Dorsolateral prefrontal cortex (tissue), 122 donors: ENCODE measurements at places on chromosomes 12 and 14.
A peak's percentile ranks its signal among the peaks of the same experiment; 100 is the strongest.

- no peak for DNase-seq
Observed at GRCh38 chr14:67396381-67396970, 15.5 kb downstream of the PLEK2 start.

DNA sequence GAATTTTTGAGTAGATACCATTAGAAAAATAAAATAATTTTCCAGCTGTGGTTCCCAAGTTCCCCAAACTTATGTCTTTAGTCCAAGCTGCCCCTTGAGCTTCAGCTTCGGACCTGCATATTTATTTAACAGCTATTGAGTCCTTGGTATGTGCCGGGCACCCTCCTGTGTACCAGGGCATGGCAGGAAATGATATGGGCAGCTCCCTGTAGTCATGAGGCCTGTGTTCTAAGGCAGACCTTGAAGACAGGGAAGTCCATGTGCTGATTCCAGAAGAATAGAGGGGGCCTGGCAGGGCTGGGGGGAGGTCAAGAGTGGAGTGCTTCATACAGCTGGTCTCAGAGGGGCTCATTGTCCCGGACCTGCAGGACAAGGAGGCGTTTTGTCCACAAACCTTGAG, 29.2 kb downstream of the TRAF3 start:
- DNase-seq: no peak

DNA sequence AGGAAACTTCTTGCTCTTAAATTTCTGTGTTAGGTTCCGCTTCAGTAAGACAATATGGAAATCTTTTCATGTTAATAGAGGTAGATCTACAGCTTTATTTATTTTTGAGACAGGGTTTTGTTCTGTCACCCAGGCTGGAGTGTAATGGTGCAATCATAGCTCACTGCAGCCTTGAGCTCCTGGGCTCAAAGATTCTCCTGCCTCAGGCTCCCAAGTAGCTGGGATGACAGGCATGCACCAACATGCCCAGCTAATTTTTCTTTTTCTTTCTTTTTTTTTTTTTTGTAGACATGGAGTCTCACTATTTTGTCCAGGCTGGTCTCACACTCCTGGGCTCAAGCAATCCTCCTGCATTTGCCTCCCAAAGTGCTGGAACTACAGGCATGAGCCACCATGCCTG, 70.1 kb downstream of the DAO start:
- no peak for DNase-seq

GRCh38 chr14:87810711-87811110, 182.3 kb downstream of the GALC start:
- DNase-seq: no peak

GRCh38 chr14:44771496-44771895, 190.3 kb downstream of the KLHL28 start:
- DNase-seq: no peak

DNA sequence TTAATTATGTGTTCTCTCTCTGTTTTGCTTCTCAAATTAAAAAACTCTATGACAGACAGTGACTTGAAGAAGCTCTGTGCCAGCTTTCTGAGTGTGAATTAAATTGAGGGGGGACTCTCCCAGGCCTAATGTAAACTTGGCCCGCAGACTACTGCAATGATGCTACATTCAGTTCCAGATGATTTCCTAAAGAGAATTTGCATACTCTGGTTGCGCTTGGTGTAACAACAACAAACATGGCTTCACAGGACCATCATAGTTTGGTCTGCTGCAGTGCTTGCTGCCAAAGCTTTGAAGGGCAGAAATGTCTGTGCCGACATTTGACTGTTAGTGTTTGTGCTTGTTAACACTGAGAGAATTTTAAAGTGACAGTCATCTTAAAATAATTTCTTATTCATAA, 25.0 kb downstream of the CFAP54 start:
- DNase-seq: no peak

DNA sequence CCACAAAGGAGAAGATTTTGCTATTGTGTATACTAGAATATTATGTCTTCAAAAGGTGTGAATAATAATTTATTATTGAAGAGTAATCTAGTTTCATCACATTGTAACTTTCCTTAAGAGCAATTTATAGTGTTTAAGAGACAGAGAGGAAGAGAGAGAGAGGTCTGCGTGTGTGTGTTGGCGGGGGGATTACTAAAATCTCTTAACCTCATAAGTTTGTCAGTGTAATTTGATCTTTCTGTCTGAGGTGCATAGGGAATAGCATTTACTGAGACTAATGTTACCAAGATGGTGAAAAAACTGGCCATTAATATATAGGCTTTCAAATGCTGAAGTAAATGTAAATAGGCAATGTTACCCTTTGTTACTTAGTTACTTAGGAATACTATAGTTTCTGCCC, 48.2 kb upstream of the BTG1 start:
- DNase-seq: no peak

DNA sequence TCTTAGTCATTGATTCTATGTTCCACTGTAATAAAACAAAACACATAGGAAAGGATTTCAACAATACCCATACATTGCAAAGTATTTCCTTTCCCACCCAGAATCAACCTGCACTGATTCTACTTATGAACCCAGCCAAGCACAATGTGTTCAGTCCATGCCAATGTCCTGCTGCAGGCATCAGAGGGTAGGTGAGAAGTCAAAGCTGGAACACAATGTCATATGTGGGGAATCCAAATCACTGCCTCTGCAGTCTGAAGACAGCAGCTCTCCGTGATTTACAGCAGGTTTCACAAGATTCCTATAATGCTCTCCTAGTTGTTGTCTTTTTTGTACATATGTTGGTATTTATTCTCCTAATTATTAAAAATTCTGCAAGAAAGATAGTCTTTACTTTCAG, 25.7 kb downstream of the ITPR2 start:
- DNase-seq: no peak

DNA sequence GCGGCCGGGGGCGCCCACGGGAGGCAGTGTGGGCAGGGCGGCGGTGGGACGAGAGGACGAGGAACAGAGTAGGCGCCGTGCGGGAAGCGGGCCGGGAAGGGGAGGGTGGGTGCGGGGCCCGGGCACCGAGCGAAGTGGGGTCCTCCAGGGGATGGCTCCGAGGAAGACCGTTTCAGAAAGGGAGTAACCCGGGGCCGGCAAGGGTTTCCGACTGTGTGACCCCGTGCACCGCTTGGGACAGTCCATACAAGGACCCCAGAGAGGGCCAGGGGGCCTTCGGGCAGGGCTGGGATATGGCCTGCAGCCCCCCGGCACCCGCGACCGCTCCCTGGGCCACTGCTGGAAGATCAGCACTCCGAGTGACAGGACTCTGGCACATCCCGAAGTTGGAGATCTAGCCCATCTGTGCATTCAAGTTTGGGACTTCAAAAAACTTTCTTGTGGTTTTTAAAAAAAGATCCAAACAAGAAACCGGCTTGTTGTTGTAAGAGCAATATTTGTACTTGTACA, 448 bp downstream of the TSPAN9 start:
- no peak for DNase-seq

DNA sequence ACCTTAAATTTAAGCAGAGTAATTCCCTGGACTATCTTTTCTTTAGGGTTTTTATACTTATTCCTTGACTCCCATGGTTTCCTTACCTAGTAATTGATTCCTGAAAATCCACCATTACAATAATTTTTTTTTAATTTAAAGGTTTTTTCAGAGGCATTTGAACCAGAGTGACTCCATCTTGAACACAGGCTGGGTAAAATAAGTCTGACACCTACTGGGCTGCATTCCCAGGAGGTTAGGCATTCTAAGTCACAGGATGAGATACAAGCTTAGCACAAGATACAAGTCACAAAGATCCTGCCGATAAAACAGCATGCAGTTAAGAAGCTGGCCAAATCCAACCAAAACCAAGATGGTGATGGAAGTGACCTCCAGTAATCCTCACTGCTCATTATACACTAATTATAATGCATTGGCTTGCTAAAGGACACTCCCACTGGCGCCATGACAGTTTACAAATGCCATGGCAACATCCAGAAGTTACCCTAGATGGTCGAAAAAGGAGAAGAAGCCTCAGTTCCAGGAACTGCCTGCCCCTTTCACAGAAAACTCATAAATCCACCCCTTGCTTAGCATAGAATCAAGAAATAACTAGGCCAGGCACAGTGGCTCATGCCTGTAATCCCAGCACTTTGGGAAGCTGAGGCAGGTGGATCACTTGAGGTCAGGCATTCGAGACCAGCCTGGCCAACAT, 53.6 kb downstream of the SLC25A21 start:
- no peak for DNase-seq

DNA sequence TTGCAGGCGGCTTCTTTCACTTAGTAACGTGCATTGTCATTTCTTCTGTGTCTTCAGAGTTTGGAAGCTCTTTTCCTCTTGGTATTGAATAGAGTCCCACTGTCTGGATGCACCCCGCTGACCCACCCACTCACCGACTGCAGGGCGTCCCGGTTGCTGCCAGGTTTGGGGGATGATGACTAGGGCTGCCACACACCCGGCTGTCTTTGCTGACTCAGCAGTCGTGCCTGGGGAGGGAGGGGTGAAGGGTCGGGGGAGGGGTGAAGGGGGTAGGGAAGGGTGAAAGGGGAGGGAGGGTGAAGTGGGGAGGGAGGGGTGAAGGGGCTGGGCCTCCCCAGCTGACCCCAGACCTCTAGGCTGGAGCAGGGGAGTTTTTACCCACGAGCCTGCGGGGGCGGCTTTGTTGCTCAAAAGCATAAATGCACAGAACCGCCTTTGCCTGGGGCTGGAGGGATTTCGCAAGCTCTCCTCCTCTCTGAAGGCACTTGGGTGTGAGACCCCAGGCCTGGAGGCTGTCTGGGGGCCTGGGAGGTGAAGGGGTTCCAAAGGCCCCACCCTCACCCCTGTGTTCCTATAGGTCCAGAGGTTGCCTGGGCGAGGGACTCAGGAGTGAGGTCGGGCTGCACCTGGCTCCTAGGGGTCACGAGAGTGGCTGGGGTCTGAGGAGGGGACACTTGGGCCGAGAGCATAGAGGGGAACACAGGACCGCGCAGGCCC, 31.3 kb upstream of the ULK1 start:
- no peak for DNase-seq

DNA sequence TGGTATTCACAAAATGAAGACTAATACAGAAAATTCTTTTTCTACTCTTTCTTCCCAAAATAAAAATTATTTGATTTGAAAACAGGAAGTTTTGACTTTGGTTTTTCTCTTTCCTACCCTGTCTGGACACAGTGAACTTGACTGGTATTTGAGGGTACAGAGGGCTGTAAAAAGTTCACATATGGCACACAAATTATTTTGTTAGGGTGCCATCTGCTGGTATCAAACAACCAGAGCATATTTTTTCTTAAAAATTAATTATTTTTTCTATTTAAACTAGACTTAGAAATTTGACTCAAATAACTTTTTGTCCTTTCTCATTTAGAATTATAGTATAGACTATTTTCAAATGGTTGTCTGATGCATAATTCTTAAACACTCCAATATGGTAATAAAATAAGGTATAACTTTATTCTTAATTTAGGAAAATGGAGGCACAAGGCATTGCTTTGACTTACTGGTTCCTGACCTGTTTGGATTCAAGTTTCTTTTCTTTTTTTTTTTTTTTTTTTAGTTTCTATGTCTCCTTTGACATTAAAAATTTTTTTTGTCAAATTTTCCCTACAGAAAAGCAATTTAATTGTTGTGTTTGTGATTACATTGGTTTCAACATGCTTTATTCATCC, 390.6 kb downstream of the PRKD1 start:
- DNase-seq: no peak

GRCh38 chr12:112823582-112824149, 32.1 kb downstream of the RPH3A start:
- DNase-seq: no peak

- DNase-seq: no peak
Observed at GRCh38 chr12:87344699-87345098, 684.5 kb downstream of the C12orf50 start.

DNA sequence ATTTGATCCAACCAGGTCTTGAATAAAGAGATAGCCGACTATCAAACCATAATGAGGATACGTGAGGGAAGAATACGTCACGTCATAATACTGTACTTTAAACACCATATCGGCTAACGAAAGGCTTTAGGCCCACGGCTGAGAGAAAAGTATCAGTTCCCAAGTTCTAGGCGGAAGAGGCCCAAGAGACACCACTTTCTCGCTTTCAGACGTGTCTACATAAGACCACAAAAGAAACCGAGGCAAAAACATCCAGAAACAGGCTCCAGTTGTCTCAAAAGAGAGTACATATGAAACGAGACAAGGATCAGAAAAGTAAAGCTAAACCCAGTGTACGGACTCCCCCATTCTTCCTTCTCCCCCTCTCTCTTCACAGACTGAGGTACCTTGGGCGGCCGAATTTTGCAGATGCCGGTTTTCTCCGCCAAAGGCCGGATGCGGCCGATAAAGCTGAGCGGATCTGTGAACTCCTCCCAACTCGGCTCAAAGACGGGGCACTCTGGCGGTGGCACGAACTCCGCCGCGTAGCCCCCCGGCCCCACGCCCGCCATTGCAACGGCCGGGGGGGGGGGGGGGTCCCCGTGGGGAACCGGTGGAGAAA, 479 bp downstream of the KDM5A start:
- no peak for DNase-seq

- peak; percentile 90 for DNase-seq
Observed at GRCh38 chr14:102949801-102950451, 27.5 kb downstream of the AMN start.

DNA sequence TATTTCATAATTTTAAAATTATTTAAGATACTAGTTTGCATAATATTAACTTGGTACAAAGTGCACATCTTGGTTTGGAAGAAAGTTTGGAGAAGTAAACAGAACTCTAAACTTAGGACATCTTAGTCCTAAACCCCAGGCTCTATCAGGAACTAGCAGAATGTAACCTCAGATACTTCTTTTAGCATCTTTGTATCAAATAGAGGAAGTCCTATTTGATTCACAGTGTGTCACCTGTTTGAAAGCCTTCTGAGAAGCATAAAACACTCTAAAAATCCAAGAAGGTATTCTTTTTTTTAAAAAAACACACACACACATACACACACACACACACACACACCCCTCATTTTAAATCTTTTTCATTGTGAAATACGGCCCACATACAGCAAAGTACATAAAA, 12.0 kb upstream of the RNU6-7 start:
- no peak for DNase-seq

DNA sequence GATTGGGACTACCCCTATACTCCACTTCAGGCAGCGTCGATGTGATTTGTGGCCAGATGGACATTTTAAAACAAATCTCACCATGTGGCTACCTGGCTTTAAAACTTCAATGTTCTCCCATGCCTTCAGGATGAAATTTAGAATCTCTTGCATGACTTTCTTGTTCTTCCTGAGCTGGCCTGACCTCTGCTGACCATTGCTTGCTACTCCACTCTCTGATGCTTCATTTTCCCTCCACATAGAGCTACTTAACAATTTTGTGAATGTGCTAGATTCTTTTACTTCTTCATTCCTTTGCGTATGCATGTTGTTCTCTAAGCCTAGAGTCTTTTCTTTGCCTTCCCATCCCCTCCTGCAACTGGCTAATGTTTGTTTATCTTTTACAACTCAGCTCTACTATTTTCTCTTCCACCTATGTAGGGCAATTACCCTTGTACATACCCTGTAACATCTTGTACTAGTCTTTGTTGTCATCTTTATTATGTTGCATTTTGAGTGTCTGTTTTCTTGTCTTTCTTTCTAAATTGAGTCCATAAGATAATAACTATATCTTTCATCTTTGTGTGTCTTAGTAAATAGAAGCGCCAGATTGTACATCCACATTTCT, 41.2 kb downstream of the YLPM1 start:
- no peak for DNase-seq

- no peak for DNase-seq
Observed at GRCh38 chr12:93772003-93772700, 95.0 kb downstream of the CRADD start.

GRCh38 chr14:92456215-92457015, 57.2 kb upstream of the RIN3 start:
- DNase-seq: no peak
